ENCODE measurements at places on chromosomes 5 and 9.
A peak's percentile ranks its signal among the peaks of the same experiment; 100 is the strongest.

DNA sequence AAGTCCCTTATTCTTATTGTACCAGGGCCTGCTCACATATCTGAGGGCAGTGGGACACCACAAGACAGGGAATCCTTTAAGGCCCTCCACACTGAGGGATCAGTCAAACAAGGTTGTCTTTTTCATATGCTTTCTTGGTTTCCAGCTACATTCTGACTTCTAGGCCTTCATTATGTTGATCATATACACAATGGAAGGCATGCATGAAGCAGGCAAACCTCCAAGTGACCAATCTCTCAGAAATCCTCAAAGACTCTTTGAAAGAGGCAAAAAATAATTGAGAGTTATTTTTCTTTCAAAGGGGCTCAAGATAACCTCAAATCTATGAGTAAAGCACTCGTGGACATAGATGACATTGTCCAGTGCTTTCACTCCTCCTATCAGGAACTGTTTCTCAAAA lies 1195.9 kb upstream of the ACO1 start:
- no peak for DNase-seq

- DNase-seq: no peak
These were observed 102.2 kb upstream of the GNA14 start for GRCh38 chr9:77750284-77750683.

- no peak for DNase-seq
These were observed 28.5 kb downstream of the SPINK5 start for GRCh38 chr5:148091991-148092964.

DNA sequence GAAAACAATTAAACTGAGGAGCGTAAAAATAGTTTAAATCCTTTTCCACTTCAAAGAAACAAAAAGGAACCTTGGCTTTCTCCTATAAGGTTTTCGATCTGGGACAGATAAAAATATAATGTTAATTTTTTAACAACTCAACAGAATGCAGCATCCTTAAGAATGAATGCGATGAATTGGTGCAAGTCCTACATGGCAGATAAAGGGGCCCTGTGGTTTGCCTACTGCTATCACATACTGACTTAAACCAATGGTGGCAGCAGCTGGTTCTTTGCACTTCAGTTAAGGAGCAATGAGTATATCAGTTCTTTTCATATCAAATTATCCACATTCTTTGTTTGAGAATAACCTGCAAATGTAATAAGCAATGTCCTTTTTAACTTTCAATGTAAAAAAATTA lies 12.4 kb upstream of the TYRP1 start:
- DNase-seq: no peak

DNA sequence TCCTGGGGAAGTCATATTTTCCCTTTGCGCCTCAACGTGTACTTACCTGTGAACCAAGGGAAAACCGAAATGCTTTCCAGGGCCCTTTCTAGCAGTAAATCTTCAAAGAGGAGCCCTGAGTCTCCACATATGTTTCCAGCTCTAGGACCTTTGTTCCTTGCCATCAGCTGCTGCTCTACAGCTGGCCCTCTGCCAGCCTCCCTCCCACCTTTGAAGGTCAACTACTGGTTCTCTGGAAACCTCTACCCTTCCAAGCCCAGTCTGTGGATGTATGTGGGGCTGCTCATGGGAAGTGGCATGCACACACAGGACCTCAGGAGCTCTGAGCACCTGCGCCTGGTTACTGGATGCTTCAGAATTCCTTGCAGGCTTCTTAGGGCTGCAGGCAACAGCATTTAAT lies 117.2 kb downstream of the PSD2 start:
- no peak for DNase-seq

DNA sequence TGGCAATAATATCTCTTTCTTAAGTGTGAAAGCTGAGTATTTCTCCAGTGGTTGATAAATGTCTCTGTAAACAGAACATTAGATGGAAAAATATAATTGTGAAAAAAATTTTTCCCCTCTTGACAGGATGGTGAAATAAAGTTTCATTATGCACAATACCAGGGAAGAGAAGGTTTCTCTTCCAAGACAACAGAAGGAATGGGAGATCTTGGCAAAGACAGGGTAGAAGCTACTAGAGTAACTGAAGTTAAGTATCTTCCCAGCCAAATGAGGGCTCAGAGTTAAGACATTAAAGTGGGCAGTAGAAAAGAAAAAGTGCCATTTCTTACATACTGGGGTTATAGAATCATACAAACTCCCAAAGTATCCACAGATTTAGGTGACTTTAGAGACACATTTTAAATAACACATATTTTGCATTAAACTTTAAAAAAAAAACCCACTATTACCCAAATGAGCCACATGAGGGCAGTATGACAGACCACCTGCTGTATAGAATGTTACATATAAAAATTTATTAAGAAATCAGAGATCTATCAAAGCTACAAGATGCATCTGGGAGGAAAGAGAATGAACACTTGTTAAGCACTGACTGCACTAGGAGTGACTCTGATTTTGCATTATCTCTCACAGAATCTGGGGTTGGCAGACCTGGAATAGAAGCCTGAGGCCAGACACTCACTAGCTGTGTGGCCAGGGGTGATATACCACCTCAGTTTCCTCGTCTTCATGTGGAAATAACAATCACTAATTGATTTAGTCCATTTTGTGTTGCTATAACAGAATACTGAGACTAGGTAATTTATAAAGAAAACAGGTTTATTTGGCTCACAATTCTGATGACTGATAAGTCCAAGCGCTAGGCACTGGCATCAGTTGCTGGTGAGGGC lies 98.5 kb downstream of the ARSB start:
- no peak for DNase-seq

GRCh38 chr9:110767559-110768063 lies 99.0 kb downstream of the MUSK start:
- DNase-seq: peak; percentile 75

- DNase-seq: no peak
These were observed 114.4 kb upstream of the LIFR start for GRCh38 chr5:38670878-38671277.

DNA sequence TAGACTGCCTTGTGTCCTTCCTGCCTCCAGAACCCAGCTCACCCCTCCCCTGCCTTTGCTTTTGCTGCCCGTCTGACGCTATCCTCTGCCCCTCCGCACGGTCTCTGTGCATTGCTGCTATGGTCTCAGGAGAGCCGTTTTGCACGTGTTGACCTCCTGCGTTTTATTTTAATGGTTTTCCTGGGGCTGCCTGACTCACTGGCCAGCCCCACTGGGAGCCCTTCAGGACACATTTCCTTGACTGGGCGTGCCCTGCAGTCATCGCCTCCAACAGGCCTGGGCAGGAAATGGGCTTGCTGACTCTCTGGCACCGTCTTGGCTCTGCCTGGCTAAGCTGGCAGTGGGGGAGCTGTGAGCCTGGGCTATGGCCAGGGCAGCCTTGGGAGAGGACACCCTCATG lies 17.9 kb upstream of the ASS1 start:
- peak; percentile 66 for DNase-seq

DNA sequence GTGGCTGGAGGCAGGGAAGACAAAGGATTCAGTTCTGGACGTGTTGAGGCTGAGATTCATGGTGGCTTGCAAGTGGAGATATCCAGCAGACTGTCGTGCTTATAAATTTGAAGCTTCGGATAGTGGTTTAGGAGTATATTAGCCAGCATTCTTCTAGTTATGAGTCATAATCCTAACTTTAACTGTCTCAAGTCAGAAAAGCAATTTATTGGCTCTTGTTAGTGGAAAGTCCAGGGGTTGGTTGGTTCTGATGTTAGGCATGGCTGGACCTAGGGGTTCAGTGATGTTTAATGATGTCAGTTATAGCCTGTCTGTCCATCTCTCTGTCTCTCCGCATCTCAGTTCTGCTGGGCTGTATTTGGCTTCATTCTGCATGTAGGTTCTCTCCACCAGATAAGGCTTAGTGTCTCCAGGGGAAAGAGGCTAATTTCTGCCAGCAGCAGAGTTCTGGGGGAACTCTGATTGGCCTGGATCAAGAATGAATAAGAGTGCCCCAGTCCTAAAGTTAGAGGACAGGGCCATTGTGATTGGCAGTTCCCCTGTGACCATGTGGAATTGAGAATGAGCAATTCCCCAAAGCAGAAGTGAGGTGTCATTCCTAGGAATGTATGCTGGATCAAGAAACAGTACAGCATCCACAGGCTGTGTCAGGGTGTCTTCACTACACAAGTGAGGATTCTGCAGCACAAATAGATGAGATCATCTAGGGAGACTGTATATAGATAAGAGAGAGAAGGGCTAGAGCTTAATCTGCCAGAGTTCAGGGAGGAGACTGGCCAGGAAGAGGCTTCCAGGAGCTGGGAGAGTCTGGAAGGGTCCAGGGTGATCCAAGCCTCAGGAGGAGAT lies 72.9 kb upstream of the SHB start:
- peak; percentile 21 for DNase-seq

GRCh38 chr9:88949425-88949824 lies 41.8 kb upstream of the S1PR3 start:
- DNase-seq: peak; percentile 29

DNA sequence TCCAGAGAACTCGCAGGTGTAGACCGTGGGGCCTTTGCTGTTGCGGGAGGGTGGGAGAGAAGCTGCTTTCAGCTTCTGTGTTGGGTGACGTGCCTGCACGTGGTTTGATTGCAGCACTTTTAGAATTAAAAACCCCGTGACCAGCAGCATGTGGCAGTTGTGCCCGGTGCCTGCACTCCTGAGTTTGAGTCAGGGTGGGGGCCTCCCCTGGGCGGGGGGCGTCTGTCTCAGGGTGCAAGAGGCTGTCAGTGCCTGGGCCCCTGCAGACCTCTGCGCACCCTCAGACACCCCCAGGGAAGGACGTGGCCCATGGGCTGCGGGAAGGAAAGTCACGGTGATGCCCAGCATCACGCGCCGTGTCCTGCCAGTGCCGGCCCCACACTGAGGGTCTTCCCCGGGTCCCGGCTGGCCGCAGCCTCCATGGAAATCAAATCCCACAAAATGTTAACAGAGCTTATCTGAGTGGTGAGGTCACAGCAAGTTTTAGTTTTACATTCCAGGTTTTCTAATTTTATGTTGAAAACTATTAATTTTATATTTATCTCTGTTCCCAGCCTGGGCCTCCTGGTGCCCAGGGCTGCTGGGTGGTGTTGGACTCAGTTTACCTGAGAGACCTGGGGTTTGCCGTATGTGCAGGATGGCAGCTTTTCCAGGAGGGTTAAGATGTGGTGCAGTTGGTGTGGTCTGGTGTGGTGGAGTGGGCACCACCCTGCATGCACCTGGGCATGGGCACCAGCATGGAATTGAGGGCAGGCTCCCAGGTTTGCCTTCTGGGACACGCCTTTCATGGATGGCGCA lies 33.3 kb downstream of the AHRR start:
- DNase-seq: no peak

- no peak for DNase-seq
These were observed 11.8 kb downstream of the PHF19 start for GRCh38 chr9:120865176-120865575.

- DNase-seq: peak; percentile 3
These were observed 471.9 kb downstream of the MTRR start for GRCh38 chr5:8340739-8341344.

DNA sequence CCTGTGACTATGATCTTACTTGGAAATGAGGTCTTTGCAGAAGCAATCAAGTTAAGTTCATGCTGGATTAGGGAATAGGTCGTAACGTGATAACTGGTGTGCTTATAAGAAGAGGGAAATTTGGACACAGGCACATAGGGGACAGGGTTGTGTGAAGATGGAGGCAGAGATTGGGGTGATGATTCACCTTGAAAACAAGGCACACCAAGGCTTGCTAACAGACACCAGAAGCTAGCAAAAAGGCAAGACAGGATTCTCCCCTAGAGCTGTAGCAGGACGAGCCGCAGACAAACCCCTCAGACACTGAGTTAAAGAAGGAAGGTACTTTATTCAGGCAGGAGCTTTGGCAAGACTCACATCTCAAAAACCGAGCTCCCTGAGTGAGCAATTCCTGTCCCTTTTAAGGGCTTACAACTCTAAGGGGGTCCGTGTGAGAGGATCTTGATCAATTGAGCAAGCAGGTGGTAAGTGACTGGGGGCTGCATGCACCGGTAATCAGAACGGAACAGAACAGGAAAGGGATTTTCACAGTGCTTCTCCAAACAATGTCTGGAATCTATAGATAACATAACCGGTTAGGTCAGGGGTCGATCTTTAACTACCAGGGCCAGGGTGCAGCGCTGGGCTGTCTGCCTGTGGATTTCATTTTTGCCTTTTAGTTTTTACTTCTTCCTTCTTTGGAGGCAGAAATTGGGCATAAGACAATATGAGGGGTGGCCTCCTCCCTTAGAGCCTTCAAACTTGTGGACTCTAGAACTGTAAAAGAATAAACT lies 57.5 kb upstream of the S1PR3 start:
- DNase-seq: no peak

Data from fibroblast of the conjunctiva (primary cell).